NCI-H1092 (cell line): ENCODE measurements at places on chromosomes 6 and 20.

DNA sequence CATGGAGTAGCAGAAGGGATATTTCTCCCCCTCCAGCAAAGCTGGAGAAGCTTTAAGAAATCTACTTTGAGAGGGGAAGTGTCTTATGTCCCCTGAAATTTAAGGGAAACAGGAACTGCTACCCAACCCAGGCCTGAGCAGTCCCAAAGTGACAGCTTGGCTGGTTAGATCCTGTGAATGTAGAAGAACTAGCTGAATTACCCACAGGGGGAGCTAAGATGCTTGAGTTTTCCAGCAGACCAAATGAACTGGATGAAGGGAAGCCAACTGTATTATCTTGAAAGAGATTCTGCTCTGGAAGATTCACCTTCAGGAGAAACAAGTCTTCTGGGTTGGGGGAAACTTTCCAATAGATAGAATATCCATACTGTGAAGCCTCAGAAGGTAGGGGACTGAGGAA is 303.3 kb upstream of the MMS22L start:
- DNase-seq = no peak

- no peak for DNase-seq
Observed at GRCh38 chr20:35344354-35344837, 52.2 kb upstream of the FAM83C start.

GRCh38 chr6:137313928-137314855 is 95.0 kb upstream of the IFNGR1 start:
- DNase-seq = peak; percentile 0

- DNase-seq = no peak
Observed at GRCh38 chr6:109303640-109304283, 78.5 kb downstream of the CD164 start.

- DNase-seq = no peak
Observed at GRCh38 chr6:155434096-155434495, 21.5 kb downstream of the NOX3 start.

- peak; percentile 0 for DNase-seq
Observed at GRCh38 chr6:10465629-10466499, 51.0 kb upstream of the TFAP2A start.

DNA sequence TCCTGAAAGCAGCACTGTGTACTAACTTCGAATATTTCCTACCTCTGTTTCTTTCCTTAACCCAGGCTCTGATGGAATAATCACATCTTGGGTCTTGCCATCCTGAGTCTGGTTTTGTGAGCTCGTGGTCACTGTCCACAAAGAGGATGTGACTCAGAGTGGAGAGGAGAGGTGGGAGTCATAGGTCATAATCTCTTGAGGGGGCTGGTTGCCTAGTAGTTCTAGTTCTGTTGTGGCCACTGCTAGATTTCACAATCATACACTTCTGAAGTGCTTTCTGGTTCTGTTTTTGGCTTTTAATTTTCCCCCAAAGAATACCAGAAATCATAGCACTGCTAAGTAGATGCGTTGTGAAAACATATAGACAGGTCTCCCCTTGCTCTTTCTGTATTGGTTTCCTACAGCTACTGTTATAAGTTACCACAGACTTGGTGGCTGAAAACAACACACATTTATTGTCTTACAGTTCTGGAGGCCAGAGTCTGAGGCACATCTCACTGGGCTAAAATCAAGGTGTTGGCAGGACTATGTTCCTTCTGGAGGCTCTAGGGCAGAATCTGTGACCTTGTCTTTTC is 102.8 kb downstream of the NRSN1 start:
- DNase-seq = no peak

- DNase-seq = no peak
Observed at GRCh38 chr6:156720691-156721685, 56.2 kb upstream of the ARID1B start.

DNA sequence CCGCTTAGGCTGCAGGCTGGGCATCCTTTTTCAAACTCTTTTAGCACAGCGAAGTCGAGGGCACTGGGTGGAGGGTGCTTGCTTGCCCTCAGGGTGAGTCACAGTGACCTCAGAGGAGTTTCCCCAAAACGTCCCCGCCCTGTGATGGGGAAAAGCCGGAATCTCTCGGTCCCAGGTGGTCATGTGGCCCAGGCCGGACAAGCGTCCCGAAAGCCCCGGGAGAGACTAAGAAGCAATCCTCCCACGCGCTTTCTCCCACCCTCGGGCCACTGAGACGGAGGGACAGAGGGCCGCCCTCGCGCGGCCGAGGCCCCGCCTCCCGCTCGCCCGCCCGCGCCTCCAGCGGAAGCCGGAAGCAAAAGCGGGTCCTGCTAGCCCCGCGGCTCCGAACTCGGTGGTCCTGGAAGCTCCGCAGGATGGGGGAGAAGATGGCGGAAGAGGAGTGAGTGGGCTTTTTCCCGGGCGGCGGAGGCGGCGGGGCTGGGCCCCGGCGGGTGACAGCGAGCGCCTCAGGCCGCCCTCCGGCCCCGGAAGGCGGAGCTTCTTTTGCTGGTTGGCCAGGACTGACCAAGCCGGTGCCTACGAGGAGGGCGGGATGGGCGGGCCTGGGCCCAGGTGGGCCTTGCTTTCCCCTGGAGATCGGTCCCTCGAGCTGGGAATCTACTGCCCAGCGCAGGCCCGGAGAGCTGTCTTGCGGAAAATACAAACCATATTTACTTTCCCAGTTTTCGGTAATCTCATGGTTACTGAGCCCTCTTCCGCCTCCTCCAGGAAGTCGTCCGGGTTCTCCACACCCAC is at the start of gene SLC9A8:
TSS of gene SLC9A8 (plus strand) at position 322 of the 798 bp plus-strand sequence. CDS start at position 417, 95 bp downstream.
- peak; percentile 84 for DNase-seq

GRCh38 chr6:136795996-136796395 is 3.7 kb upstream of the MAP3K5 start:
- DNase-seq = no peak

- DNase-seq = no peak
Observed at GRCh38 chr6:152313542-152314482, 323.4 kb downstream of the SYNE1 start.

- DNase-seq = no peak
Observed at GRCh38 chr6:24646771-24647170, 780 bp upstream of the KIAA0319 start.

- DNase-seq = peak; percentile 45
Observed at GRCh38 chr20:36845288-36845971, 30.5 kb upstream of the TLDC2 start.

- no peak for DNase-seq
Observed at GRCh38 chr20:47577314-47577713, 75.6 kb downstream of the NCOA3 start.

DNA sequence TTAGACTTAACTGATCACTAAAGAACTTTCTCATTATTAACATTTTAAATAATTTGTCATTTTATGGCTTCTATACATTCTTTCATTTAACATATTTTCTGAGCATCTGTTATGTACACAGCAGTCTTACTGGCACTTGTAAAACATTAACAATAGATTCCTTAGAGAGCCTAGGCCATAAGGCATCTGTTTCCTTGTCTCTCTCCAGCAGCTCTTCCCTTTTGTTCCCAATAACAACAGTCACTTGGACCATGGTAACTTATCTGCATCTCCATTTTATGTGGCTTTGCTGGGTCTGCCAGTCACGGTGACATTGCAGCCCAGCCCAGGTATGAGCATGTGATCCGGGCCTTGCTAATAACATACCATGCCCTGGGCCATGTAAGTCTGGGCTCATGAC is 11.7 kb upstream of the TASP1 start:
- no peak for DNase-seq

DNA sequence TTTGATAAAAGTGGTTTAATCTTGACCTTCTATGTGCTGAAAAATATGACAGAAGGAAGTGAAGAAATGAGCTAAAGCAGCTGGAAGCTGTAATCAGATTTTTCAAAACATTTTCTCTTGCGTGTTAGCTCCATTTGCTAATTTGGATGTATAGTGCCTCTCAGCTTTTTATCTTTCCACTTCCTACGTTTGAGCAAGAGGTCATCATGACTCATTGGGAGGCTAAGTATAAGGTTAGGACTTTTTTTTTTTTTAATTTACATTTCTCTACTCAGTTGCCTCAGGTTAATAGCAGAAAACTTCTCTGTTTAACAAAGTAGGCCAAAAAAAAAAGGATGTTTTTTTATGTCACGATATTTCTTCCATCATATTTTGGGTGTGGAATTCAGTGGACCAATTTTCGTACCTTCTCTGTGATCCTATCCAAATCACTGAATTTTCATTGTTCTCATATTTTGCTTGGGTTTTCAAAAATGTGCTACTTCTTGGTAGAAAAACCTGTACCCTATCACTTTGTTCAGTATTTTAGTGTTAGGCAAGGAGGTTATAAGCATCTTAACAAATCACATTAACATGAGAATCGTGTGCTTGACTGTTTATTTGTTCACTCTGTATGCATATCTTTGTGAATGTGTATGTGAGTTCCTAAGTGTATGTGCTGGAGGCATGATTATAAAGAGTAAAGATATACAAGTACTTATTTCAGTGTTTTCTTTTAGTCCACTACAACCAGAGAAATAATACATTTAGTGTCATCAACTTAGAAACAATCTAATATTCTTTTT is 1028.3 kb upstream of the EYS start:
- no peak for DNase-seq

GRCh38 chr6:4560221-4561077 is 215.8 kb upstream of the CDYL start:
- no peak for DNase-seq

DNA sequence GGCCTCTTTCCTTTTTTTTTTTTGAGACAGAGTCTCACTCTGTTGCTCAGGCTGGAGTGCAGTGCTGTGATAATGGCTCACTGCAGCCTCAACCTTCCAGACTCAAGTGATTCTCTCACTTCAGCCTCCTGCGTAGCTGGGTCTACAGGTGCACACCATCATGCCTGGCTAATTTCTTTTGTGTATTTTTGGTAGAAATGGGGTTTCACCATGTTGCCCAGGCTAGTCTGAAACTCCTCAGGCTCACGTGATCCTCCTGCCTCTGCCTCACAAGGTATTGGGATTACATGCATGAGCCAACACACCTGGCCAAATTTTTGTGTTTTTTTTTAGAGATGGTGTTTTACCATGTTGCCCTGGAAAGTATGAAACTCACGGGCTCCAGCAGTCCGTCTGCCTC is 29.3 kb downstream of the SRC start:
- DNase-seq = no peak

DNA sequence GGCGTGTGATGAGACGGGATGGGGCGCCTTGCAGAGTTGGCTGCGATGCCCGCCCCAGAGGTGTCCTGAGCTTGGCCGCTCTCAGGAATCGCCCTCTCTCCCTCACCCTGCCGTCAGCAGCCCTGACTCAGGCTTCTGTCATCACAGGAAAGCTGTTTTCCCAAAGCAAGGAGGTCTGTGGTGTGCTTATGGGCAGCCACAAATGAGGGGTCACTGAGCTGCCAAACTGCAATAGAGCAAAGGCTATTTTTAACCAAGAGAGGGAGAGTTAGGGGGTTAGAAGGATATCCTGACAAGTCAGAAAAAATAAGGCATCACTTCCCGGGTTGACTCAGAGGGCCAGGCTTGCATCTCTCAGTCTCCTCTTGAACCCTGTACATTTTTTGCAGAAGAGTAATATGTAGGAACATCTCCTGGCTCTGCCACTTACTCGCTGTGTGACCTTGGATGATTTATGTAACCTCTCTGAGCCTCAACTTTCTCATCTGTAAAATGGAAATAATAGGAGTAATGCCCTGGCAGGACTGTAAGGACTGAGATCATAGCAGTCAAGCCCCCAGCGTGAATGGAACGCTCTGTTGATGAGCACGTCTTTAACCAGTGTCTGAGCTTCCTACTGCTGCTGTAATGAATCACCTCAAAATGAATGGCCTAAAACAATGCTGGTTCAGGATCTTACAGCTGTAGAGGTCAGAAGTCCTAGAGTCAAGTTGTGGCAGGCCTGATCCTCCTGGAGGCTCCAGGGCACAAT is 181.9 kb downstream of the NFATC2 start:
- DNase-seq = no peak
